ENCODE measurements at places on chromosomes 5 and 9.
A peak's percentile ranks its signal among the peaks of the same experiment; 100 is the strongest.

DNA sequence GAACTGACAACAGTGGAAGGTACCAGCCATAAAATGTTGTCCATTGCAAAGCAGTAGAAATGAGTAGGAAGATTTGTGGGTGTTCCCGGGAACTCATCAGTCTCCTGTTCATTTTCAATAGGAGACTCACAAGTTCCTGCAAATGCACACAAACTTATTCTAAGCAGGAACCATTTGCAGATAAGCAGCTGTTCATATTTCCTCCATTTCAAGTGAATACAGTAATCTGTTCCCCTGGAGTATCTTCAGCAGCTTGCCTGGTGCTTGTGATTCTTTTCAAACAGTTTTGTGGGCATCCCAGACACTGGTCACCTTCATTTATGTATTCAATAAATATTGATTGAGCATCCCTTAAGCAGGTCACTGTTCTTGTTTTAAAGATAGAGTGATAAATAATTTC, 1315.5 kb upstream of the C9orf72 start:
- no peak for DNase-seq

DNA sequence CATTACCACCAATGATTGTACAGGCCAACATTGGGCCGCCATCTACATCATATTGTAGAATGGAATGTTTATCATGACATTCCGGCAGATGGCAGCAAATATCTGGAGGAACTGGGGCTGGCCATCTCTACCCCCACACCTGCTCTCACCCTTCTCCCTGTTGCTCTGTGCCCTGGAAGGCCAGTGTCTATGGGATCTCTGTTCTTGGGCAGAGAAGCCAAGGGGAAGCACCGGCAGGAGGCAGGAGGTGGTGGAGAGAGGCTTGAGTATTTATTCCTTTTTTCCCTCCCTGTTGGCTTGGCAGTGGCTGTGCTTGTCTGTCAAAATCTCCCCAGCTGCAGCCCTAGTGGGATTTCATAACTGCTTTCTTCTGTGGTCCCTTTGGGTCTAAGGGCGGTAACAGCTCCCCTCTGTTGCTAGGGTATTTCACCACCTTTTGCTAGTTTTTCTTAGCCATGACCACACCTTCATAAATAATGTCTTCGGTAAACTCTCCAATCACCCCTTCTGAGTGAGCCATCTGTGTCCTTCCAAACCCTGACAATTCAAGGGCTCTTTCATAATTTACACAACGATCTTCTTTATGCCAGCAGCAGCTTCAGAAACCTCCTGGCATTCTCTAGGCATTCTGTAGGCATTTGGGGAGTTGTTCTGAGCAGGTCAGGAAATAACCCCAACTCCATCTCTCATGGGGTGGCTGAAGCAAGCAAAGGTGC, 225.8 kb downstream of the MELK start:
- DNase-seq: no peak

- no peak for DNase-seq
Measured at GRCh38 chr9:100324594-100325200, 28.0 kb downstream of the TEX10 start.

GRCh38 chr9:121498150-121498486, 1.5 kb downstream of the GGTA1 start:
- DNase-seq: no peak

DNA sequence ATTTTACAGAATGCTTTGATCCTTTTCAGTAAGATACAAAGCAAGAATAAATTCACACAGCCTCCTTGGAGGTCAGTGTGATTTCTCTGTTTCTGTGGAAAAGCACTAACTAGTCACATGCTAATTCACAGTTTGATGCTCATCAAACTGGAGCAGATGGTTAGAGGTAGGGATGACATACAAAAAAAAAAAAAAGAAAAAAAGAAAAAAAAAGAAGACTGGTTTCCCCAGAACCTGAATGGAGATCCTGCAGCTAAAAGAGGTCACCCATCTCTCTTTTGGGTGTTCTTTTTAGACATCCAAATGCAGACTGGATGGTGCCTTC, 123.7 kb upstream of the ANKRD55 start:
- DNase-seq: no peak

GRCh38 chr5:32973646-32974045, 262.5 kb downstream of the NPR3 start:
- DNase-seq: no peak

GRCh38 chr5:171596391-171596878, 177.0 kb downstream of the FGF18 start:
- no peak for DNase-seq

DNA sequence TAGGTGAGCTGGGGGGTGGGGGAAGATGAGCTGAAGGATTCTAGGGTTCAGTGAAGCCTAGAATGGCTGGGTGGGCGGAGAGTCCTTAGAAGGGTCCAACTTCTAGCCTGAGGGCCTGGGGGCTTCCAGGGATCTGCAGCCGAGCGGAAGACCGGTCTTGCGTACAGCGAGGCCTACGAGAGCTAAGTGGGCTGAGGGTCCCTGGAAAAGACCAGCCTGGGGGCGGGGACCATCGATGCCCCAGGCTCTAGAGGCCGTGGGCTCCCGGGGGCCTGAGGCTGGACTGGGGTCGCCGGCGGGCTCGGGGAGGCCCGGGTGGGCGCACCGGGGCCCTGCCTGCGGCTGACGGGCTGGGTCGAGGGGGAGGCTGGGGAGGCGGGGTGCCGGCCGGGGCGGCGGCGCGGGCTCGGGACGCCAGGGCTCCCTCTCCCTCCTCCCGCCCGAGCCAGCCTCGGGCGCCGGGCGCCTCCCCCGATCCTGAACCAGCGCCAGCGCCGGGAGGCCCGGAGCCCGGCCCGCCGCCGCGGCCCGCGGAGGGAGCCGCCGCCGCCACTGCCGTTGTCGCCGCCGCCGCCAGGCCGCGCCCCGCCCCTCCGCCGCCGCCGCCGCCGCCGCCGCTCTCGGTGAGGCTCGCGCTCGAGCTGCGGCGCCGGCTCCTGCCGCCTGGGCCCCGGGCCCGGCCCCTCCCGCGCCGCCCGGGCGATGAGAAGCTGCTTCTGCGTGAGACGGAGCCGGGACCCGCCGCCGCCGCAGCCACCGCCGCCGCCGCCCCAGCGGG, at the start of gene MVB12B:
MVB12B (plus strand) TSS at position 602 of the 778 bp plus-strand sequence; CDS start at position 703, 101 bp downstream.
- DNase-seq: peak; percentile 49

- DNase-seq: no peak
Measured at GRCh38 chr9:74497748-74498620, 849 bp downstream of the RORB start.

- DNase-seq: no peak
Measured at GRCh38 chr5:85920984-85921383, 696.8 kb upstream of the COX7C start.

GRCh38 chr5:16485656-16486055, 20.1 kb upstream of the ZNF622 start:
- DNase-seq: no peak

- DNase-seq: no peak
Measured at GRCh38 chr9:14092344-14092743, 221.6 kb downstream of the NFIB start.

- no peak for DNase-seq
Measured at GRCh38 chr9:137486545-137487453, 27.7 kb upstream of the NSMF start.

- no peak for DNase-seq
Measured at GRCh38 chr5:98458004-98458403, 315.5 kb upstream of the RGMB start.

GRCh38 chr5:117487556-117487955, 912.9 kb upstream of the SEMA6A start:
- DNase-seq: no peak
